ENCODE measurements at places on chromosomes 4 and X.

DNA sequence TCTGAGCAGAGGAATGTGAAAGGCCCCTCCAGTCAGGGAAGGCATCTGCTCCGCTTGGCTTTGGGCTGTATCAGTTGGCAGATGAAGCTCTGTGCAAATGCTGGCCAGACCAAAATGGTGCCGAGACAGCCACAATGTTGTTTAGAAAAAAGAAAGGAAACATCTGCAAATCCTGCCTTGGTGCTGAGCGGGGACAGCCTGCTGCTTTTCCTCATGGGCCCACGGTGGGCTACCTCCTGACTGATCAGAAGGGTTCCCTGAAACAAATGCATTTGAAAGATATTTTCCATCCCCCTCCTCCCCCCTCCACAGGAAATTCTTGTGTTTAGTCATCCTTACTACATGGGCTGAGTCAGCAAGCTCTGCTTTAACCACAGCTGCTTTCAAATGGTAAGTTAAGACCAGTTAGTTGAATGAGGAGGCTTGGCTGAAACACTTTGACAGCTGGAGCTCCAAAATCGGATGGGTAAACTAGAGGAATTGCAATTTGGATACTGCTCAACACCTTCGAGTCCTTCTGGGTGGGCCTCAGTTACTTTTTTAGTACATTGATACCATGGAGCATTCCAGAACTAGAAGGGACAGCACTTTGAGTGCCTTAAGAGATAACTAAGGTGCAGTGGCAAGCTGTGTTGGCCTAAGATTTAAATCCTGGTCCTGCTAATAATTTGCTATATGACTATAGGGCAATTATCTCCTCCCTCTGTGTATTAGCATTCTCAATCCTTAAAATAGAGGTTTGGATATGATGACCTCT, 36.0 kb downstream of the PLAC1 start:
- peak; percentile 8 for DNase-seq

- DNase-seq, result no peak
These were observed 322.8 kb upstream of the DIAPH2 start for GRCh38 chrX:96361844-96362243.

DNA sequence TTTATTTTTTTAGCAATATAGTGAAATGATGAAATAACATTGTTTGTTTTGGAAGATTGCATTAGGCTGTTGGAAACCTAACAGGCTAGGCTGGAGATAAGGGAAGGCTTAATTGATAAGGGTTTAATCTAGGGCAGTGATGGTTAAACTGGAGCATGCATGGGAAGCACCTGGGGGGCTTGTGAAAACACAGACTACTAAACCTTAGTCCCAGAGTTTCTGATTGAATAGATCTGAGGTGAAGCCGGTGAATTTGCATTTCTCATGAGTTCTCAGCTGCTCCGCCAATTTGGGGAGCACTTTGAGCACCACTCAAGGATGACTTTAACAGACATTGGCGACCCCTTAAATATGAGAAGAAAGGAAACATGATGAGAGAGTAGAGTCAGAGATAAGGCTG, 11.5 kb downstream of the STK26 start:
- DNase-seq, result no peak

DNA sequence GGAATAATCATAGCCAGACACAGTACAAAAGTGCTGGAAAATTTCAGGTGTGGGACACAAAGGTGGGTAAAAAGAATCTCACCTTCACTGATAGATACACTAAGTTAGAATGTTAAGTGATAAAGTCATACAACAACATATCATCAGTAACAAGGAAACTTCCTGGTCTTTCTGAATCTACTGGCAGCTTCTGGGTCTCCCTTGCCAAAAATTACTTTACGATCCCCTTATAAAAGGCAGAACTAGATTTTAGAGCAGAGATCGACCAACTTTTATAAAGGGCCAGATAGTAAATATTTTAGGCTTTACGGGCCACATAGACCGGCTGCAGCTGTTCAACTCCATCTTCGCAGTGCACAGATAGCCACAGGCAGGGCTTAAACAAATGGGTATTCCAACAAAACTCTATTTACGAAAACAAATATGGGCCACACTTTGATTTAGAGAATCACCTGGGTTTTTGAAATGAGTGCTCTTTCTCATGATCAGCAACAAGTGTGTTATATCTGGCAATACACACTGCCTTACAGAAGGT, 159.9 kb downstream of the AASDH start:
- DNase-seq, result no peak

DNA sequence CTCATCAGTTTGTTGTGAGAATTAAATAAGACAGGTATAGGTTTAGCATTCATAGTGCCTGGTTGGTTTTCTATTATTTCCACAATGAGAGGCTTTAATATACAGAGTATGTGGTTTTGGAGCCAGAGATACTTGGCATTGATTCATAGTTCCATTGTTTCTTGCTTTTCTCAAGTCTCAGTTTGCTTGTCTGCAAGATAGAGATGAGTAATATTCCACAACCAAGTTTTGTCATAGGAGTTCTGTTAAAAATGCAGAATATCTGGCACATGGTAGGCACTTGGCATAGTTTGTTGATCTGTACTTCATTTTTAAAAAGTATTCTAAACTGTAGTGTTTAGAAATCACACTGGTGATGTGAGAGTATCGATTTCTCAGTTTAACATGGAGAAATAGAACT, 37.5 kb upstream of the EDA2R start:
- no peak for DNase-seq

DNA sequence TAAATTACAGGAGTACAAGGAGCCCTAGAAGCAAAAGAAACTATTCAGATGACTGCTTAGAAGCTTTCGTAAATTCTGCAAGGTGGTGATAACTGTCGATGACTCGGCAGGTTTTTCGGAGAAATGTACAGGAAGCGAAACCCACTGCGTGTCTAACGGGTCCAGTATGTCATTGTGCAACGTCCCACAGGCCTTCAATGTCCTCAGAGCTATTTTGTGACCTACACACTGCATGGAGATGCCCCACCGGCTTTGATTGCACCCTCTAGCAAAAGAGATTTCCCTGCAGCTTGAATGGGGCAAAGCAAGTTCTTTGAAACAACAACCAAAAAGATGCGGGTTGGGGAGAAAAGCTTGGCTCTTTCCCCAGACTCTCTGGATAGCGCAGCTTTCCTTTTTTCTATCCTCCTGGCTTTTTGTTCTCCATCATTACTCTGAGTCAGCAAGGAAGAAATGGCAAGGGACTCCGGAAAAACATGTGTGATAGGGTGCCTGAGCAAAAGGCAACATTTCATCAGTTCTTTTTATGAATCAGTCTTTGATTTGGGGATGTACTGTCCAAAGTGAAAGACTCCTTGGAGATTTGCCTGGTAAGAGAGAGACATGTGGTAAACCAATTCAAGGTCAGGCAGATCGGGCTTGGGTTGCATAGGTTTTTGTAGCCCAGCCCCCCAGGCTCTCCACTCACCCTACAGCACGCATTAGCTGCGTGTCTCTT, 112.0 kb upstream of the TBL1X start:
- DNase-seq, result peak; percentile 36

- DNase-seq, result no peak
These were observed 13.8 kb upstream of the ZNF674 start for GRCh38 chrX:46559062-46559461.

DNA sequence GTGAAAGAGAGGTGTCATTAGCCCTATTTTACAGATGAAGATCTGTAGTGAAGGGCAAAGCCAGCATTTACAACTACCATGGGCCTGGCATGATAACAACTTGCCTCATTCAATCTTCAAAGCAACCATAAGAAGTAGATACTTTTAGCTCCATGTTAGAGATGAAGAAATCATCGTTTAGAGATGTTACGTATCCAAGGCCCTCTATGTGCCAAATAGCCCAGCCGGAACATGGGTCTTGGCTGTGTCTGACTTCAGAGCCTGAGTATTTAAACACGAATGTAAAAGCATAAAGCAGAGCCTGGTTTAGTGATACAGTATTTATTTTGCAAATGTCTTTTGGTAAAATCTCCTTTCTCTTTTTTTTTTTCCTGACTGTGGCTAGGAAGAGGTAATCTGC, 197.1 kb downstream of the RASL11B start:
- DNase-seq, result no peak

GRCh38 chr4:5066101-5066500, 14.8 kb downstream of the STK32B start:
- DNase-seq, result no peak

GRCh38 chr4:82491251-82491960, 61.0 kb downstream of the ENOPH1 start:
- DNase-seq, result no peak

GRCh38 chr4:187333151-187333550, 609.5 kb upstream of the FAT1 start:
- DNase-seq, result no peak

GRCh38 chr4:137641544-137641943, 109.2 kb upstream of the PCDH18 start:
- DNase-seq, result no peak

DNA sequence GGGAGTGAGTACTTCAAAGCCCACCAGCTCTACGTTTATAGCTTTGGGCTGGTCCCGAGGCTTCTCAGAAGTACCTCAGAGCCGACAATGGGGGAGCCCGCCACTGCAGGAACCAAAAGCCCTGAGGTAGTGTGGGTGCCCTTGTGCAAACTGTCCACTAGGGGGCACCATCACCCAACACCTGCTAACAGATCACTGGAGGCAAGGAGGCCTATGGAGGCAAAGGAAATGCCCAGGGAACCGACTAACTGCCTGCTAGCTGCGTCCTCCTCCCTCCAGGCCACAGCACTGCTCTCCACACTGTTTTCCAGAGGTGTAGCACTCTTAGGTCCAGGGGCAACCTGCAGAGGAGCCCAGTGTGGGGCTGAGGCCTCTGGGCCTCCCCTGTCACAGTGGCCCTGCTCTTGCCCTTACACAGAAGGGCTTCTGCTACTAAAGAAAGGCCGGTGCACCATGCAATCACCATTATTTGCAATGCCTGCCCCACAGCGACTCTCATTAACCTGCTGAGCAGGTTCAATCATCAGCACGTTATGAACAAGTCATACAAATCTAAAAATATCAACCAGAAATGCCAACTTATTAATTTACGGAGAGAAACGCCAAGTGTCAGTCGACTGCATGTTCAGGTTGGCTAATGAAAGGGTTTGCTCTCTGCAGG, 159.1 kb downstream of the NSUN7 start:
- peak; percentile 76 for DNase-seq

- no peak for DNase-seq
These were observed 262.1 kb upstream of the GPC4 start for GRCh38 chrX:133677123-133678063.

- no peak for DNase-seq
These were observed 259.0 kb downstream of the FAT4 start for GRCh38 chr4:125573786-125574185.

GRCh38 chr4:153788413-153789276, at the start of gene SFRP2:
TSS of gene SFRP2 (minus strand) at chr4:153789083. CDS start at chr4:153788835, 248 bp downstream.
- DNase-seq, result no peak

GRCh38 chr4:166091912-166092510, 219.0 kb downstream of the TLL1 start:
- no peak for DNase-seq

Measured in stimulated activated CD4-positive, alpha-beta T cell treated with anti-CD3 and anti-CD28 coated beads, Interleukin-2, amount 100 ng/mL, for 24 hours (primary cell).